NCI-H1436 treated with DMSO at 0.1 percent for 48 hours (cell line): ENCODE measurements at places on chromosomes 4 and X.

GRCh38 chr4:157222771-157223160 is 2.2 kb downstream of the GRIA2 start:
- no peak for DNase-seq

GRCh38 chr4:115660465-115660864 is 547.0 kb upstream of the NDST4 start:
- DNase-seq: no peak

DNA sequence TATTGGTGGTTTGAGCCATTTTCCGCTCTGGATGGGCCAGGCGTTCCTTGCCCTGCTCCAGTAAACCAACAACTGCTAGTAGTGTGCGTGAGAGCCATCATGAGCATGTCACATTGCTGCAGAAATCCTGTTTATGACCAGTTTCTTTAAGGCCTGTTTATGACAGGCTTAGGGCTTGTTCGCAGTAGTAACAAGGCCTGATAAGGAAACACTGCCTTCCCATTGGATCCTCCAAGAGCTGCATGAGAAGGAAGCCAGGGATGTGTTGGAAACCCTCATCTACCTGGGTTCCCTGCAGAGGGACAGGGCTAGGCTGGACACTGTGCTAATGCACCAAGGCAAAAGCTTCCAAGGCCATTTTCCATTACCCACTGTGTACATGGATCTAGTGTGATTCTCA is 153.9 kb downstream of the ZNF518B start:
- DNase-seq: no peak

- no peak for DNase-seq
These were observed 669.8 kb downstream of the IQCM start for GRCh38 chr4:149145803-149146202.

DNA sequence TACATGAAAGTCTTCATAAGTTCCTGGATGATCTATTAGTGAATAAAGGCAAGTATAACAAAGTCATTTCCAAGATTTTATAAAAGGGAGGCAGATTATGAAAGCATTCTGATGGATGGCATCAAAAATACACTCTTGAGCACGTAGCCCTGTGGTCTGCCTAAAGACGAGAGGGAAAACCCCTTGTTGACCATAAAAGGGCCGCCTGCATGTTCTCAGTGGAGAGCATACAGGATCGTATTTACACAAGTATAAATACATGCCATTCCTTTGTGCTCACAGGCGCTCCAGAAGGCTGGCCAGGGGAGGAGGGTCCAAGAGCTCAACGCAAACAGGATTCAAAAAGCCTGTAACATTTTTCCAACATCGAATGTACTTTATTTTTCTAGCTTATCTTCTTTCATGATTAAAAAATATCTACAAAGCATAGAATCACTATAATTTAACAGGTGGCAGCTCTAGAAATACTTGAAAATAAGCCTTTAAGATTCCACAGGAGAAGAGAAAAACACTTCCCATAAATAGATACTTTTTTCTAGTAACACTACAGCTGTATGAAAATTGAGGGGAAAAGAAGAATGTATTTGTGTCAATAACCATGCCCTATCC is 29.6 kb downstream of the PDGFC start:
- DNase-seq: no peak
